ENCODE measurements at places on chromosomes 2 and 18. TPM values are rescaled to one million over a fixed set of nuclear protein-coding genes. Genes with fewer than 3 reads are reported as not detected.

- DNase-seq: no peak
Measured at GRCh38 chr2:199973703-199974102, 18.3 kb downstream of the MAIP1 start.

GRCh38 chr18:2971741-2972552 lies 41.0 kb downstream of the LPIN2 start:
- DNase-seq: no peak

DNA sequence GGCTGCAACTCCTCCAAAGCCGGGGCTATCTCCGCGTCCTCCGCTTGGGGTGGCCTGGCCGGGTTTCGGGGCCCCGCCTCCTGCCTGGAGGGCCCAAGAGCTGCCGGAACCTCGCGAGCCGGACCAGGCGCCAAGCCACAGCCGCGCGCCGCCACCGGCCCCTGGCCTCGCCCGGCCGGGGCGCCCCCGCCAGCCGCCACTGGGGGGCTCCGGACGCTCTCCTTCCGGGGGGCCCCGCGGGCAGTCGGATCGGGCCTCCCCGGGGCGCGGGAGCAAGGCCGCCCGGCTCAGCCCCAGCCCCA lies 17.4 kb upstream of the HAAO start:
- no peak for DNase-seq

DNA sequence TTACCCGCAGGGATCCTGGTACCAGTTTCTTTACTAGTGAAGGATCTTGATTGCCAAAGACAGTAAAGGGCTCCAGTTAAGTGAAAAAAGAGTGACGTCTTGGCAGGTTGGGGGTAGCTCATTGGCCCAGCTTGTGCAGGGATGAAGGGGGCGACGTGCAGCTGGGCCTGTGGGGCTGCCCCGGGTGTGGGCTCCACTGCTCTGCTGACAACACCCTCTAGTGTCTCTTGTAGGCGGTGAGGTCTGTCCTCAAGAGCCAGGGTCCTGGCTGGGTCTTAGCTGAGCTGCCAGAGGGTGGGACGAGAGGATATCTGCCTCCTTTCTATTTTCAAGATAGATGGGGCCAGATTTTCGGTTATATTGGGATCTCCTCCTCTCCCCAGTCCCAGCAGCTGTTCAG lies 6.1 kb downstream of the ARHGEF4 start:
- DNase-seq: no peak

The DQX1 gene
- not detected for total RNA-seq

DNA sequence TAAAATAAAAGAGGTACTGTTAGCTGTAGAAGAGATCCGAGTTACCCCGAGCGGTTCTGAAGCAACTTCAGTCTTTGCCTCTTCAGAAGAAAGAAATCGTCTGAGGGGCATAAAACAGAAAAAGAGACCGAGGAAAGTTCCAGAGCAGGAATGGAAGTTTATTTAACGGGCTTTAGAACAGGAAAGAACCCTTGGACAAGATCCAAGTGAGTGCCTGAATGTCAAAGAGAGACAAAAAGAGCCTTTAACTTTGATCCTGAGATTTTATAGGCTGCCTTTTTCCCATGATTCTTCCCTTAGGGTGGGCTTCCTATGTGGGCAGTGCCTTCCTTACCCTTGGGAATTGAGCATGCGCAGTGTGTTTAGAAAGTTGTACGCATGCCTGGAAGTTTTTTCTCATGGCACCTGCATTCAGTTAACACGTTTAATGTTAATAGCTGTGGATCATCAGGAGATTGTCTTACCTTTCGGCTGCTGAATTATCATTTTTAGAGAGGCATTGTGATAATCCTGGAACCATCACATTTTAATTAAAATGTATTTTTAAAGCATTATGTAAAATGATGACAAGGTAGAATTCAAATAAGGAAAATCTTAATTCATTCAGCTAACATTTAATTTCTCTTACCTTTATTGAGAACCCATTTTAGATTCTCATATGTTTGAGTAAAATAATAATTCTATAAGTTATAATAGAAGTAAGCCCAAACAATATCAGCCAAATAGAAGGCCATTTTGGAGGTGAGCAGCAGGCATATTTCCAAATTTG lies 269.5 kb upstream of the ZSWIM2 start:
- no peak for DNase-seq

The IFIH1 gene
- 7.5 TPM for total RNA-seq

DNA sequence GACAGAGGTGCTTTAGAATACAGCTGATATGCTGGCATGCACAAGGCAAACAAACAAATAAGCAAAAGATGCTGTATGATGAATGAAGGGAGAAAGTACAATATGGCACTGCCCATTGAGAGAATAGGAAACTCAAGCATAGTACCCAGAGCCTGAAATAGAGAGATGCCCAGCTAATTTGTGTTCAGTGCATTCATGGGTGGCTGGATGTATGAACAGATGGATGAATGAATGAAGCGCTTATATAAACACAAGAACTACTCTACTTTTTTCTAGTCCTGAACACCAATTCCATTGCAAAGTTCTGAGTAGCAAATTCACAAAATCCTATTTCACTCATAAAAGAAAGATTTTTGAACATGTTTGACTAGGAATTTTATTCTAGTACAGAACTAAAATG lies 756.3 kb downstream of the SATB2 start:
- no peak for DNase-seq

- DNase-seq: no peak
Measured at GRCh38 chr2:60560734-60561644, 7.5 kb upstream of the BCL11A start.

DNA sequence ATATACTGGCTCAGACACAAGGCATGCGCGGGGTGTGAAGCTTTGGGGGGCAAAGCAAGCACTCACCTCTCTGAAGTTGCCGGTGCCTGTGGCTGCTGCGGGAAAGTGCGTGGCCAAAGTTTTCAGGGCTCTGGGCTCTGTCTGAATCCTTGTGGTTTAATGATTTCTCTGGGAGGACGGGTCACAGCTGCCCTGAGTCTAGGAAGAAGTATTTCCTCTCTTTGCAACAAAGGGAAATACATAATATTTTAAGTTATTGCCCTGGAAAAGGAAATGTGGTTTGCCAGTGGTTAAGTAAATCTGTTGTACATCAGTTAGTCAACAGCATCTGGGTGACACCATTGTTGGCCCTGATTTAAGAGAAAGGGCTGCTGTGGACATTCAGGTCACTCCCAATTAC lies 56.7 kb upstream of the ZDBF2 start:
- DNase-seq: no peak

GRCh38 chr2:32683520-32684086 lies 55.8 kb downstream of the TTC27 start:
- no peak for DNase-seq

All from omental fat pad (tissue), 4 donors.